ENCODE measurements at places on chromosomes 6 and 20.

GRCh38 chr6:44221961-44222335 lies 1.4 kb upstream of the SLC29A1 start:
- no peak for DNase-seq

GRCh38 chr6:141729146-141729545 lies 403.6 kb upstream of the GJE1 start:
- no peak for DNase-seq

GRCh38 chr6:96657344-96657743 lies 94.4 kb downstream of the FHL5 start:
- DNase-seq: no peak

GRCh38 chr6:22613051-22613450 lies 43.7 kb downstream of the HDGFL1 start:
- no peak for DNase-seq
